ENCODE measurements at places on chromosomes 4 and X. TPM values are rescaled to one million over a fixed set of nuclear protein-coding genes. Genes with fewer than 3 reads are reported as not detected.

Gene SYNPO2
- total RNA-seq = 0.63 TPM

Gene RAB33A
- 37.0 TPM for total RNA-seq

Gene APLN
- total RNA-seq = 0.15 TPM

Gene MEPE
- not detected for total RNA-seq

Gene SPIN4
- 10.5 TPM for total RNA-seq

Gene GAGE13
- total RNA-seq = not detected

- DNase-seq = no peak
Observed at GRCh38 chr4:168800926-168801325, 209.1 kb downstream of the CBR4 start.

DNA sequence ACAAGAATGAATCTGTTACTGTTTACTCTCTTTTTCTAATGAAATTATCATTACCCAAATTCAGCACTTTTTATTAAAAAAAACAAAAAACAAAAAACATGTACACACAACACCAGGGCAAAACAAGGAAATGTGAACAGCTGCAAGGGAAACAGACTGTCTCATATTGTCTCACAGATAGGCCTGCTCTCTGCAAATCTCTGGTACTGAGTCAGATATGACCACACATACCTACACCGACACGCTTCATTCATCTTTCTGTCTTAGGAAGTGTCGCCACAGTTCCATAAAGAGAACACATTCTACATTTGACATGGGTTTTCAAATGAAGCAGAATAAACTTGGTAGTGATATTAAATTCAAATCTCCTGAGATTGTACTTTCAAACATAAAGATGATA is 92.2 kb upstream of the GPR34 start:
- no peak for DNase-seq

GRCh38 chr4:7684294-7684693 is 249.6 kb upstream of the PSAPL1 start:
- no peak for DNase-seq

DNA sequence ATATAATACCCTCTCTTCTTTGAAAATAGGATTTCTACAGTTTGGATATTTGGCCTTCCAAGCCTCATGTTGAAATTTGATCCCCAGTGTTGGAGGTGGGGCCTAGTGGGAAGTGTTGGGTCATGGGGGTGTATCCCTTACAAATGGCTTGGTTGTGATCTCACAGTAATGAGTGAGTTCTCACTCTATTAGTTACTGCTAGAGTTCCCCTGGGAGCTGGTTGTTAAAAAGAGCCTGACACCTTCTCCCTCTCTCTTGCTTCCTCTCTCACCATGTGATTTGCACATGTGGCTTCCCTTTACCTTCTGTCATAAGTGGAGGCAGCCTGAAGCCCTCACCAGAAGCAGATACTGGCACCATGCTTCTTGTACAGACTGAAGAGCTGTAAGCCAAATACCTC is 73.9 kb downstream of the HDAC8 start:
- DNase-seq = no peak

DNA sequence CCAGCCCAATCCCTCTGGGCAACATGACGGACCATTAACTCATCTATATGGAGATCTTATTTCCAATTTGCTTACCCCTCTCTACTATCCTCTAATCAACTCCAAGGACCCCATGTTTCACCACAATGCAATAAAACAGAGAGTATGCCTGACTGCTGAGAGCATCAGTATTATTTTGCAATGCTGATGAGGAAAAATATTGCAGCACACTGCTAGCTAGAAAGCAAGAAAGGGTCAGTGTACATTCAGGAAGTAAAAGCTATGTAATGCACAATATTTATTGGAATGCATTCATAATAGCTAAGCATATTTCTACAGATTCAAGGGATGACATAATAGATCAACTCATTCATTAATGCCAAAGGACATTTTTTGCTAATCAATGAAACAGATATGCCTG is 33.2 kb downstream of the ARAP2 start:
- DNase-seq = no peak

DNA sequence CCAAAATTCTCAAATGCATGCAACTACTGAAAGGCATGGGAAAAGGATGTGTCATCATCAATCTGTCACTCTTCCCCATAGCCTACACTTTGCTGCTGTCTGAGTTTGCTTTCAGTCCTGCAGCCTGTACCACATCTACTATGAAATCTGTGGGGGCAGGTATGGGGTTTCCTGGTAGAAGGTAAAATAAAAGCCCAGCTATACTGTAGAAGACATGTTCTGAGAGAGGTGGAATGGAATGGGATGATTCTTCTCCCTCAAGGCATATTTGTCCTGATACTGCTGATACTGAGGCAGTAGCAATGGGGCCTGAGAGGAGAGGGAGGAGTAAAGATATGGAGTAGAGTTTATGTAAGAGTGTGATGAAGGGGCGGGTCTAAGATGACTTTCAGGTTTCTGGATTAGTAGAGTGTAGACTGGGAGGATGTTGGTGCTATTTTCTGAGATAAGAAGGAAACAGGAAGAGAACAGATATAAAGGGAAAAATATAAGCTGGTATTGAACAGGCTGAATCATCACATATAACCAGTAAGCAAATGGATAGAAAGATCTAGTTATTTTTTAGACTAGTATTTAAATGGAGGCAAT is 38.7 kb upstream of the GYPA start:
- no peak for DNase-seq

DNA sequence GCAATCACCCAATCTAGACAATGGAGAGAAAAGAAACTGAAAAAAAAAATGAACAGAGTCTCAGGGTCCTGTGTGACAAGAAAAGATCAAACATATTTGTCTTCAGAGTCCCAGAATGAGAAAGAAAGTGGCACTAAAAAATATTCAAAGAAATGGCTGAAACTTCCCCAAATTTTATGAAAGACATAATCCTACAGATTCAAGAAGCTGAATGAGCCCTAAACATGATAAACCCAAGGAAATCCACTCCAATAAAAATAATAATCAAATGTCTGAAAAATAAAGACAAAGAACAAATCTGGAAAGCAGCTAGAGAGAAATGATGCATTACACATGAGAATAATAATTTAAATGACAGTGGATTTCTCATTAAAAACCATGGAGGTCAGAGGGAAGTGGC is 130.3 kb upstream of the CITED1 start:
- DNase-seq = no peak

- DNase-seq = no peak
Observed at GRCh38 chr4:119490335-119490734, 138.3 kb downstream of the PDE5A start.

DNA sequence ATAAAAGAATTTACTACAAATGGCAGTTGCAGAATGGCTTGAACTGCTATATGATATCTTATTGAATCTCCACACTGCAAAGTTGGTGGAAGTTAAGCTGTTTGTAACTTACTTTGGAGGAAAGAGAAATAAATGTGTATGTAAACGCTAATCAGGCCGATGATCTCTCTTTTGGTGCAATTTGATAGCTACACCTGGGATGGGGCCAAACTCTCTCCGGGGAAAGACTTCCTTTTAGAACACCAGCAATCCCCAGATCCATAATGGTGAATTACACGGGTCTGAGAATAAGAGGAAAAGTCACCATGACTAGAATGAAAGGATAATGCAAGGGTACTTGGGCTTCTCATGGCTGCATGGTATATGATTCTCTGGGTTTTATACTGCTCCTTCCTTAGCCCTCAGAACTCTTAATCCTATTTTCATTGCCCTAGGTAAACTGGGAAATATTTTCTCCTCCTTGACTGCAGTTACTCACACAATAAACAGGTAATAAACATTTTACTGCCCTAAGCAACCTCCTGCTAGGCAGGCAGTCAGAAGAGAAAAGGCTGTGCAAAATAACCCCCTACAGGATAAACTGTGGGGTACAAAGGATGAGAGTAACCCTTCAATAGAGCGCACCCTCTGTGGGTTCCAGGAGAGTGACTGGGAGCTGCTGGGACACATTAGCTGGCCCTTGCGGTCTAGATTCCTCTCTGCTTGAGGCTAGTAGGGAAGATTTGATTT is 109.3 kb downstream of the MGST2 start:
- no peak for DNase-seq

DNA sequence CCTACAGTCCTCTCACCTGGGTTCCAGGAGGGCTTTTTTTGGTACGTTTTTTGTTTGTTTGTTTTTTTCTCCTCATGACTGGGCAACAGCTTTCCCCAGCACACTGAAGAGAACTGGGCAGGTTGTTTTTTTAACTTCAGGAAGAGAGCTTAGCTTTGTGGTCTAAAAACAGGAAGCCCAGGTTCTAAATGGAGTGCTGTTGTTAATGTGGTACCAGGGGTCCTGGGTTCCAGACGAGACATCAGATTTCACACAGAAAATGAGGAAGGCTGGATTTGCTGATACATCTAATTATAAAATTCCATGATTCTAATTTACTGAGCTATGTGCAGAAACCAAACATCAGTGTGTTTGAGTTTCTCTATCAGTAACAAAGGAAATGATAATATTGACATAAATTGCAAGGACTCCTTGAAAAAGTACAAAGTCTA is 4.2 kb downstream of the MYOZ2 start:
- DNase-seq = no peak

- DNase-seq = no peak
Observed at GRCh38 chr4:83124111-83124780, 9.7 kb upstream of the PLAC8 start.

GRCh38 chr4:40990899-40991265 is 223.5 kb downstream of the APBB2 start:
- DNase-seq = no peak

DNA sequence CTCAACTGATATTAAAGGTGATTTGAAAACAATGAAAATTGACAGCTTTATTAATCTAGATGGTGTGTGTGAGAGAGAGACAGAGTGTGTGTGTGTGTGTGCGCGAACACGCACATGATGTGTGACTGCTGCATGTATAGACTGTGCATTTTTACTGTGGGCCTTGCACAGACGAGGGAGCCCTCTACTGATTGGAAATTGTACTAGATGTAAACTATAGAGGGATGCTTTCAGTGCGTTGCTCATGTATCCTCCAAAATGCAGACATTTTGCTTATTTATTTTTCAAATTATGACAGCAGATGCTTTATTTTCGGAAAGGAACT is 168.4 kb upstream of the GK2 start:
- DNase-seq = no peak

GRCh38 chrX:149717803-149718202 is 5.9 kb downstream of the MAGEA11 start:
- DNase-seq = no peak

GRCh38 chr4:175622887-175623286 is 189.2 kb downstream of the GPM6A start:
- DNase-seq = no peak

DNA sequence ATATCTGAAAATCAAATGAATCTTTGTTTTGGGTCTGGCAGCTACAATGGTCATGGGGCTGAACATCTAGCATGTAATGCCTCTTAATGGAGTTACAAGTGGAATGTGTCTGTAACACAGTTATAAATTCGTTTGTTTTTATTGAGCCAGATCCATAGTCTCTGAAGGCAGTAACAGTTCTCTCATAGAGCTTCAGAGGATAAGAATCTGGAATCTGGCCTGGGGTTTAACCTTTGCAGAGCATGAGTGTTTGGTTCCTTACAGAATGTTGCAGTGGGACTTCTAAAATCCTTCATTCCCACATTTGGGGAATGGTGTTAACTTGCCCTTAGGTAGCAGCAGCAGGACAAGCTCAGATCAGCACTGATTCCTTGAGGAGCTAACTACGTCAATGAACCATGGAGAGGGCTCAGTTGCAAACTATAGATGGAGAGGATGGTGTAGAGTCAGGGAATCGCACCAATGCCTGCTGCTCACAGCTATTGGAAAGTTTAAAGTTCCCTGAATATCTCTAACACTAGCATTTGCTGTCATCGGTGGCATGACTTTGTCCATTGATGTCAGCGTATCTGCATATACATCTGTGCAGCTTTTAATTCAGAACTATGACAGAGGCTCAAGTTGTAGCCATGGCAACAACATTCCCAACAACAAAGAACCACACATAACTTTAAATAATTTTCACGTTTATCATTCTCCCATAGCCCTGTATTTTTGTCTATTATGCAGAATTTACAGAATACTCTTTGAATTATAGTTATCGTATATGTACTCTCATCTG is 72.2 kb downstream of the RASGEF1B start:
- DNase-seq = no peak

GRCh38 chr4:155234206-155234605 is 25.8 kb downstream of the NPY2R start:
- no peak for DNase-seq

GRCh38 chrX:3803713-3804112 is 90.3 kb upstream of the PRKX start:
- no peak for DNase-seq

DNA sequence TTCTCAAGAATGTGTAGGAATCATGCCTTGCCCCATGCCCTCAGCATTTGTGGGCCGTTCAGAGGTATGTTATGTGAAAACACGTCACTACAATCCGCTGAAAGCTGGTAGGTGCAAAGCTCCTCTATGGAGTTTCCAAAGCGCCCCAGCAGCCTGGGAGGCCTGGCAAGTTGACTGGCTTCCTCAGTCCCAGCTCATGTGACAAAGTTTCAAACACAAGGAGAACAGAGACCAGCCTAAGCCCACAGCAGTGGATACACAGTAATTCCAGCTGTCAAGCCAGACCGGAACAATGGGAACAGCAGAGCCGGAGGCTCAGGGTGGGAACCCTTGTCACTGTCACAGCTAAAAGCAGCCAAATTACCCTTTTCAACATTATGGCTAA is 33.5 kb downstream of the NAT8L start:
- DNase-seq = no peak

Measured in activated CD4-positive, alpha-beta memory T cell treated with anti-CD3 and anti-CD28 coated beads, Interleukin-2, amount 10 ng/mL, durations not matched to agents 7 days and 5 days (primary cell).